ENCODE measurements at places on chromosomes 4 and X.

DNA sequence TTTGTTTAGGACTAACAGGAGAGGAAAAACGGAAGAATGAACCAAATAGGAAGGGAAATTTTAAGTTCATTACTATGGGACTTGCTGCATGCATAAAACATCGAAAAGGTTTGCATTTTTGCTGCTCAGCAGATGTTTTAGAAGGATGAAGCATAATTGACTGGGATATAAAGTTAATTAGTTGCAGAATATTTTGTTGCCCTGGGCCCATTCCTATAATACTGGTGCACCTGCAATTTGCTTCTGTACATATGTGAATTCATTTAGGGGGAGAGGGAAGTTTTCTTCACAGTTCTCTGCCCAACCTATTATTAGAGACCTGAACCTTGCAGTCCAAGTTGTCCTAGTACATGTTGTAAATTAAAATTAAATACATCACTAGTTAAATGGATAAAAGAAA is 232.0 kb downstream of the UGT8 start:
- no peak for DNase-seq

DNA sequence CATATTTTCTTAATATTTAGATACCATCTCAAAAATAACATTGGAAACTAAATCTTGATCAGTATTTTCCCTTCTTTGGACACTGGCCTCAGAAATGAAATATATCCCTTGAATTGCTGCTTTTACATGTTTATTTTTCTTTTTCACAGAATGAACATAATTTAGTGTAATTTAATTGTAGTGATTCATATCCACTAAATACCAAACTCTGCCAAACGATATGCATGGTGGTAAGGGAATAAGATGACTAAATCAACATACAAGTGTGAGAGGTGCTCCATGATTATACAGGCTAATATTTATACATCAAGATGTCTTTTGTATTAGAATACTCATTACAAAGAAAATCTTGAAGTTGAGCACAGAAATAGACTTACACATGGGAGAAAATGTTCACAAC is 216.8 kb upstream of the PACRGL start:
- DNase-seq: no peak

GRCh38 chr4:121112530-121112929 is 40.2 kb upstream of the NDNF start:
- no peak for DNase-seq

GRCh38 chr4:93540562-93540961 is 288.0 kb upstream of the ATOH1 start:
- DNase-seq: no peak

DNA sequence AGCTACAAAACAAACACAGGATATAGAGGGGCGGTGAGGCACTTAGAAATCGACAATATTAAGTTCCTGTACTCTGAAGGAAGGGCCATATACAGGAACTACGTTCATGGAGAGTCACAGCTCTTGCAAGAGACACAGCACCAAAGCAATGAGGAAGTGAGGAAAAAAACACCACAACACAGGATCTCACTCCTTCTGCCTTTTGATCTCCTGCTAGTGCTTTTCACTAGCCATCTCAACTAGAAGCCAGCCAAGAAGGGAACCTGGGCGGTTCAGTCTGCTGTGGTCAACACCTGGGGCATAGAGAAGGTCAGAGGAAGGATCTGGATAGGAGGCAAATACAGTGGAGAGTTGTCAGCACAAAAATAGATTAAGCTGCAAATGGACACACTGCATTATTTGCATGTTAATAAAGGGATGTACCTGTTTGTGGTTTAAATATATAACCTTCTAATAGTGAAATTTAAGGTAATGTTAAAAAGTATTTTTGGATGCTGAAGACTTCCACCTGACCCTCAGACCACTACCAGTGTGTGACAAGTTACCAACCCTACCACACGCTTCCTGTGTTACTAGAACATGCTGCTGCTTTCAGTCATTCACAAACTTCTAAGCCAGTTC is 104.6 kb downstream of the DTHD1 start:
- no peak for DNase-seq

- no peak for DNase-seq
Observed at GRCh38 chr4:54371173-54371572, 142.1 kb downstream of the PDGFRA start.

GRCh38 chr4:157591245-157591644 is 370.7 kb downstream of the GRIA2 start:
- DNase-seq: no peak

GRCh38 chrX:135985157-135985972 is at the start of gene SLC9A6:
TSS of gene SLC9A6 (plus strand) at chrX:135985435. CDS start at chrX:135985659, 224 bp downstream.
- DNase-seq: peak; percentile 48

- DNase-seq: no peak
Observed at GRCh38 chr4:87913896-87914295, 61.6 kb upstream of the SPP1 start.

- DNase-seq: no peak
Observed at GRCh38 chrX:19372547-19373331, 29.0 kb downstream of the PDHA1 start.

- no peak for DNase-seq
Observed at GRCh38 chrX:9249051-9249846, 215.3 kb upstream of the FAM9B start.

GRCh38 chr4:176054942-176055341 is 10.7 kb upstream of the WDR17 start:
- no peak for DNase-seq

- no peak for DNase-seq
Observed at GRCh38 chr4:74369855-74370254, 4.9 kb downstream of the EREG start.

DNA sequence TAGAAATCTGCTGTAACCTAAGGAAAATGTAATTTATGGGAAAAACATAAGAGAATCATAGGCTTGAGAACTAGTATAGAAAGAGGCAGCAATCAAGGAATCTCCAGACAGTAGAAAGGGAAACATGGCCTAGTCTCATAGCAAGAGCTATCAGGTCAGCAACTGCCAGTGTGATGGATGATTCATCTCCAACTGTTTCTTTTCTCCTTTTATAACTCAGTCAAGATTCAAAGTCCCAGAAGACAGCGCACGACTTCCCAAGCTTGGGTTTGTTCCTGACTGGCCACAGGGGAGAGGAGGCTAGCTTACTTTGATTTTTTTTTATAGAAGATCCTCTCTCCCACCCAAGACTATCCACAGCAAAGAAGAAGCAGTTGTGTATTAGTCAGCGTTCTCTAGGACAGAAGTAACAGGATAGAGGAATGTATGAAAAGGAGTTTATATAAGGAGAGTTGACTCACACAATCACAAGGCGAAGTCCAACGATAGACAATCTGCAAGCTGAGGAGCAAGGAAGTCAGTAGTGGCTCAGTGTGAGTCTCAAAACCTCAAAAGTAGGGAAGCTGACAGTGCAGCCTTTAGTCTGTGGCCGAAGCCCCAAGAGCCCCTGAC is 181.5 kb downstream of the GC start:
- no peak for DNase-seq

DNA sequence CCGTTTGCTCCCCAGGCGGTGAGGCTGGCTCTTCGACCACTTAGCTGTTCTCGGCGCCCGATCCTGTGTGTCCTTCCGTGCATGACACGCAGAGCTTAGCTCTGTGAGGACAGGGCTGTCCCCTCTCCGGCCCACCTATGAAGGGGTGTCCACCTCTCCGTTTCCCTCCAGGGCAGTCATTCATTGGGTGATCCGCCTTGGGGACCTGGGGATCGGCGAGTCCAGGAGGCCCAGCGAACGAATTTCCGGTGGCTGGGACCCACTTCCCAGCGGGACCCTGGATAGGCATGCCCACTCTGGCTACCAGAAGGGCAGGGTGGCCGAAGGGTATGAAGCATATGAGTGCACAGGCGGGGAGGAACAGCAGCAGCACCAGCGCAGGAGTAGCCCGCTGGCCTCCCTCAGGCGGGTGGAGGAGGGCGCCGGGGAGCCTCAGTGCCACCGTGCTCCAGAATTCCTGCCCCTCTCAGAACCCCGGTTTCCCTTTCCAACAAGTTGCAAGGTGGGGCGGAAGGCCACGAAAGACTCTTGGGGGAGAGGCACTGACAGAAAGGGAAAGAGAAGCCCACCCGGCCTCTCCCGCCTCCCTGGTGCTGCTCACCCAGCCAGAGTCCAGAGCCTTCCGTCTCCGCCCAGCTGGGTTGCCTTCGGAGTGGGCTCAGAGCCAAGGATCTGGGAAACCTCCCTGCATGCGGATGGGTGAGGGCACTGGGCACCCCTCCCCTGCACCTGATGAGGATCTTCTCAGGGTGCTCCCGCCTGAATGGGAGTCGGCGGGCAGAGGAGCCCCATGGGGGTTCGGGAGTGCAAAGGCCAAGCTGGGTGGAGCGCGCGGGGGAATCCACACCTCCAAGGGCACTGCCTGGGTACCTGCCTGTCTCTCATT is 8.6 kb downstream of the HMX1 start:
- DNase-seq: no peak

- DNase-seq: no peak
Observed at GRCh38 chr4:86615501-86615900, 21.4 kb downstream of the PTPN13 start.

DNA sequence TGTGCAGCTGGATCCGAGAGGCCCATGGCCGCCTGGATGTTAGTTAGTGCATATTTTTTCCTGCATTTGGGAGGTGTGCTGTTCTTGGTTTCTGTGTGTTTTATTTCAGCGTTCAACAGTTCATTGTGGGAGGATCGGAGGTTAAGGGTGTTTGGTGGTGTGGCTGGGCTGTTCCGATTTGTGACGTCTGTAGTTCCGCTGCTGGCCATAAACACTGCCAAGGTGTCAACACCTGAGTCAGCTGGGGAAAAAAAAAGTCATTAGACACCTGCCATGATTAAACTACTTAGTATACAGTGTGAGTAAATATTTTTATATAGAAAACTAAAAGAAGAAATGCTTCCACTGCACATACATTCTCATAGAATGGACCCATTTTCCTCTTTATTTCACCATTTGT is 200.2 kb downstream of the APBB2 start:
- DNase-seq: no peak

- no peak for DNase-seq
Observed at GRCh38 chr4:31343061-31343460, 622.9 kb downstream of the PCDH7 start.

DNA sequence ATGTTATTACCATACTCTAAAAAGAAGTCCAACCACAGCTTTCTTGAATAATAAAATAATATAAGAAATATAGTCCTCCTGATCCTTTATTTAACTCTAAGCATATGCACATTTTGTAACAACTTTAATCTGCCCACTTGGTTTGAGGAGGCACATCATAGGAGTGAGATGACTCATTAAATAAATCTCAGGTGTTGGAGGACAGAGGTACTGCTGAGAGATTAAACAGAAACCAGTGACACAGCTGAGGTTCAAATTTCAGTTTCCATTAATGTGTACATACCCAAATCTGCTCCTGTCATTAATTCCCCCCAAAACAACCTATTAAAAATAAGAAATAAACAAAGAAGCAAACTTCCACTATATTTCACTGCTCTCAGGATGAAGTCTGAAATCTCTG is 211.0 kb downstream of the KCTD8 start:
- DNase-seq: no peak

- DNase-seq: no peak
Observed at GRCh38 chr4:173527103-173527891, 2.7 kb downstream of the HAND2 start.

- DNase-seq: no peak
Observed at GRCh38 chr4:7462509-7462971, 27.8 kb upstream of the PSAPL1 start.

GRCh38 chrX:10103023-10103422 is 53.8 kb upstream of the CLCN4 start:
- no peak for DNase-seq

DNA sequence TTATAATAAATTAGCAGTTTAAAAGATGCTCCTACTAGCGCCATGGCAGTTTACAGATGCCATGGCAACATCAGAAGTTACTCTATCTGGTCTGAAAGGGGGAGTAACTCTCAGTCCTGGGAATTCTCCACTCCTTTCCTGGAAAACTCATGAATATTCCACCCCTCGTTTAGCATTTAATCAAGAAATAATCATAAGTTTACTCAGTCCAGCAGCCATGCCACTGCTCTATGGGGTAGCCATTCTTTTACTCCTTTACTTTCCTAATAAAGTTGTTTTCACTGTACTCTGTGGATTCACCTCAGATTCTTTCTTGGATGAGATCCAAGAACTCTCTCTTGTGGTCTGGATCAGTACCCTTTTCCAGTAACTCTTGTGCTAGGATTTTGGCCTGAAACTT is 52.3 kb downstream of the GUCY1B1 start:
- DNase-seq: no peak

DNA sequence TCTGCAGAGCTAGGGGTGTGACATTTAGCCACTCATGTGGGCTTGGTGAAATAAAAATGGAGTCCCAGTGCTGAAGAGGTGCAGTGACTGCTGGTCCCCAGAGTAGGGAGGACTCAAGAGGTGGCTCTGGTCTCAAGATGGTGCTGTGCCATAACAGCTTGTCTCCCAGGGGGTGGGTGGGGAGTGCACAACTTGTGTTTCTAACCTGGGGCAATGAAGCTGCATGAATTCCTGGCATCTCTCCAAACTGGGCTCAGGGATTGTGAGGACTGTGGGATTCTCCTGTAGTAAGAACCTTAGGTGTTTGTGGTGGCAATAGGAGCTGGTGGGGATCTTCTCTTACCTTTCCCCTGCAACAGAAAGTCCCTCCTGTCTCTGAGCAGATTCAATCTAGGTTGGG is 278.9 kb upstream of the SFRP2 start:
- no peak for DNase-seq

DNA sequence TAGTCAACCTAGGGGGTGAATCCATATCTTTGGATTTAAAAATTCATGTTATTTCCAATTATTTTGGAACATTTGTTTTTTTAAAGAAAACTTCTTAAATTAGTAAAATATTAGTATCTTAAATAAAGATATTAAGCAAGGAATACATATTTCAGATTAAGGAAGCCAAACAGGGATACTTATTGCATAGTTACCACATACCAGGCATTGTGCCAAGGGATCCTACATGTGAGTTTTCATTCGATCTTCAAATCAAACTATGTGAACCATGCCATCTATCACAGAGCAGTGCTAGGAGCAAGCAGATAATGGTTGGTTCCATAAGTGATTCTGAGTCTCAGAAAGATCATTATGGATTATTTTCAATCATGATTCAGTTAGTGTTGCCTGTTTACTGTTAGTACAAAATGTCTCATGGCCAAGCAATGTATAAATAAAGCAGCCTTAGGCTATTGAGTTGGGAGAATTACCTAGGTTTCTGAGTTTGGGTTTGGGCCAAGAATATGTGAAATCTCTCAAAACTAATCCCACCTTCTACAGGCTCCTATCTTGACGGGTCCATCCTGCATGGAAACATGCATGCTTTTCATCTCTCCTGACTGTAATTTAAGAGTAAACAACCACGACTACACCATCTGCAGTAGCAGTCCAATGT is 176.7 kb downstream of the NPFFR2 start:
- no peak for DNase-seq

DNA sequence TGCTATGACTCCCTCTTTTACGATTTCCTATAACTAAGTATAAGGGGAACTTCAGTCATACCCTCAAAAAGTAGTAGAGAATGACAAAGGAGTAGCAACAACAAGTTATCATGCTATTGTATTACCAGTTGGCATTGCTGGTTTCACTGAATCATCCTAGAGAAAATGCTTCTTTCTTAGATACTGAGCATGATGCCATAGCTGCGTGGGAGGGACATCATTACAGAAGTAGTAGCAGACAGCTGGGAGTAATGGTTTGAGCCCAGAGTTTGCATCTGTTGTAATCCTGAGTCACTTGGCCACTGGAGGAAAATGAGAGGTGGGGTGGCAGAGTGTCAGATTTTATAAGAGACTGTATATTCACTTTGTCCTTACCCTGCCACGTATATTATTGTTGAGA is 38.6 kb downstream of the MTMR1 start:
- DNase-seq: no peak

GRCh38 chr4:183808097-183808456 is 97.0 kb upstream of the STOX2 start:
- DNase-seq: no peak

Data from stimulated activated CD8-positive, alpha-beta memory T cell treated with anti-CD3 and anti-CD28 coated beads, Interleukin-2, amount 100 ng/mL, for 1 hour (primary cell).